ENCODE measurements at places on chromosomes 4 and X.

DNA sequence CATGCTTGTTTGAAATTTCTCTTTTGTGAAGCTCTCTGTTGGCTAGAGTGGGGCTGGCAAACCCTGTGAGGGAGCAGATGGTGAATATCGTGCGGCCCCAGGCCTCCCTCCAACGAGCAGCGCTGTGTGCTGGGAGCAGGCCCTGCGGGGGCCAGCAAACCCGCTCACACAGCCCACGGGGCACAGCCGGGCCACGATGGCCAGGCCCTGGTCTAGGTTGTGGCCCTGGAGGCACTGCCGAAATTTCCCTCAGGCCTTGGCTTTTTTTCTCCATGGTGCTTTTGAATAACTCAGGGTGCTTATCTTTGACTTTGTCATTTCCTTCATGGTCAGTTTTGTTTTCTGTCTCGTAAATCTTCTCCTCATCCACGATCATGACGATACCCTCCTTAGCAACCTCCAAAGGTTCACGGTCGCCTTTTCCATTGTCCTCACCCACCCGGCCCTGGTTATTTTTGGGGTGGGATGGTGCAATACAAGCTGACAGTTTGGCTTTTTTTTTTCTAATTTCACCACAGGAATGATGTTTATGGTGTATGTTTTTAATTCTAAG lies 20.7 kb downstream of the PCGF3 start:
- DNase-seq: no peak

- no peak for DNase-seq
Measured at GRCh38 chr4:147370473-147370872, 110.4 kb upstream of the EDNRA start.

DNA sequence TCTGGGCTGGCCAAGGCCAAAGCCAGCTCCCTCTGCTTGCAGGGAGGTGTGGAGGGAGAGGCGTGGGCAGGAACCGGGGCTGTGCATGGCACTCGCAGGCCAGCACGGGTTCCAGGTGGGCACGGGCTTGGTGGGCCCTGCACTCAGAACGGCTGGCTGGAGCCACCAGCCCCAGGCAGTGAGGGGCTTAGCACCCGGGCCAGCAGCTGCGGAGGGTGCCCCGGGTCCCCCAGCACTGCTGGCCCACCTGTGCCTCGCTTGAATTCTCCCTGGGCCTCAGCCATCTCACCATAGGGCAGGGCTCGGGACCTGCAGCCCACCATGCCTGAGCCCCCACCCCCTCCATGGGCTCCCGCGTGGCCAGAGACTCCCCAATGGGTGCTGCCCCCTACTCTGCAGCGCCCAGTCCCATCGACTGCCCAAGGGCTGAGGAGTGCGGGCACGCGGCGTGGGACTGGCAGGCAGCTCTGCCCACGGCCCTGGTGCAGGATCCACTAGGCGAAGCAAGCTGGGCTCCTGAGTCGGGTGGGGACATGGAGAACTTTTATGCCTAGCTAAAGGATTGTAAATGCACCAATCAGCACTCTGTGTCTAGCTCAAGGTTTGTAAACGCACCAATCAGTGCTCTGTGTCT lies 193.9 kb downstream of the LARP7 start:
- DNase-seq: no peak

GRCh38 chr4:105092356-105092755 lies 54.3 kb upstream of the TET2 start:
- DNase-seq: no peak

GRCh38 chr4:140903522-140904475 lies 147.6 kb upstream of the TBC1D9 start:
- DNase-seq: no peak

DNA sequence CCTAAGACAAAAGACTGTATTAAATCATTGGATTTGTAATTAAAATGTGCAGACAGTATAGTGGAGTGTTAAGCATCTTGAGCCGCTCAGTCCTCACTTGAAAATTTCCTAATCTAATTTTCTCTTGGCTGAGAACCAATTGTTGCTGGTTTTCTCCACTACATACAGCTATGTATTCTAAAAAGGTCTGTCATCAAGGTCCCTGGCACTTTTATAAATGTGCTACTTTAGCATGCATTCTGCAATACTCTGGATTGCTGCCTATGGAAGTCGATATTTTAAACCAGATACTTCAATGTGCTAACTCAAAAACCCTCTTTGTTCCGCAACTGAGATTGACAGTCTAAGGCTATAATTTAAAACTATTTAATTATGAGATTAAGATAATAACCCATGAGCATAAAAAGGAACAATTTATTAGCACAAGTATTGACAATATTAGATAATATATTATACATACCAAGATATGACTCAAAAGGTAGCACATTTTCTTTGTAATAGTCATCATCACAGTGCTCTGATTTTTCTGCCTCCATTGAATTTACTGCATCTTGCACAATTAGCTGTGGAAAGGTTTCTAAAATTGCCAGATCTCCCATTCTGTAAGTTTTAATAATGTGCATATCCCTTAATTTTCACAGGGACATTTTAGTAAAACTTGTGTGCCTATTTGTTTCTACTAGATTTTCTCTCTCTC lies 815.1 kb downstream of the ADGRL3 start:
- DNase-seq: no peak

GRCh38 chrX:115030625-115031024 lies 13.2 kb upstream of the IL13RA2 start:
- no peak for DNase-seq

- DNase-seq: no peak
Measured at GRCh38 chr4:67587156-67587555, 28.6 kb downstream of the STAP1 start.

DNA sequence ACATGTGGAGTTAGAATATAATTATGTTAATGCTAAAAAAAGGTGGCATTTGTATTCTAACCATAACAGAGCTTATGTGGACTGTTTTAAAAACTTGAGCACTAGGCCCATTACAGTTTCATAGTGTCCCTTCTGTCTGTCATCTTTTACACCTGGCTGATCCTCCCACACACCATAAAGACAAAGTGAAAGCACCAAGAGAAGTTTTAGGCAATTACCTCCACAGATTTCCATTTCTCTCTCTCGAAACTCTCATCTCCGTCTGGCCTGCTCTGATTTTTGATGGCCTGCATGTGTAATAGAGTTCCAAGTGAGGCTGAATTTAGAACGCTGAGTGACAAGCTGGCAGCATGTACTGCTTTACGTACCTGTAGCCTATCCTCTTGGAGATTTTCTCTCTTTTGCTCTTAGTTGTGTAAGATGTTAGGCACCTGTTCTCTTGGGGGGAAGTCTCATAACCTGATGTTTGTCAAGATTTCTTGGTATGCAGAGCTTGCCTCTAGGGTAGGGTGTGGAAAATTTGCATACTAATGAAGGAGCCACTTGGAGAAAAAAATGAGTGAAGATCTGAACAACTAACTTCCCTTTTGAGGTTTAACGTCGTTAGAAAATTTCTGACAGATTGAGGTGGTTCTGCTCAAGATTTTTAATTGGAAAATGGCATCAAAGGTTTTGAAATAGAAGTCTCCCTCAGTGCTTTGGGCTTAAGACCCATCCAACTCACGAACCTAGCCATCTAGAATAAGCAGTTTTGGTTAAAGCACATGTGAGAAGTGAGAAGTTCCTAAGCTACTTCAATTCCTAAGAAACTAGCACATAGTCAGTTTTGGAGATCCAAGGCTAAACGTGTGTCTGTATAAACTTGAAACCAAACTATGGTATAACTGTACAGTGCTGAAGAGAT lies 57.6 kb upstream of the RAP1GDS1 start:
- DNase-seq: peak; percentile 55

All from GM06990 (cell line).